ENCODE measurements at places on chromosomes 11 and 22.

GRCh38 chr11:72240461-72241290, 3.3 kb downstream of the PHOX2A start:
- DNase-seq = peak; percentile 56

DNA sequence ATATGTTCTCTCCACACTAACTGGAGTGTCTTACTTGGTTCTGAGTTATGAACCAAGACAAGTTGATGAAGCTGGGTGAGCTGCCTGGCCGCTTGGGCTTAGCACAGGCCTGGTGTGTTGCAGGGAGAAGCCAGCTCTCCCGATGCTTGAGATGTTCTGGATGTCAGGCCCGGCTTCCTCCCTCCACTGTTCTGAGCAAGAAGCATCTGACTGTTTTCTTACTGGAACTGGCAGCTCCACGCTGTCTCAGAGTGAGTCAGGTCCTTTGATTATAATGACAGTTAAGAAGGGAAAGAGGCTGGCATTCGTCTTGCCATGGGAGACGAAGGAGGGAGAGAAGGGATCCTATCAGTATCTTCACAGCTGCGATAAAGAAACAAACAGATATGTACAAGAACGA, 46.5 kb upstream of the CRTAM start:
- no peak for DNase-seq

DNA sequence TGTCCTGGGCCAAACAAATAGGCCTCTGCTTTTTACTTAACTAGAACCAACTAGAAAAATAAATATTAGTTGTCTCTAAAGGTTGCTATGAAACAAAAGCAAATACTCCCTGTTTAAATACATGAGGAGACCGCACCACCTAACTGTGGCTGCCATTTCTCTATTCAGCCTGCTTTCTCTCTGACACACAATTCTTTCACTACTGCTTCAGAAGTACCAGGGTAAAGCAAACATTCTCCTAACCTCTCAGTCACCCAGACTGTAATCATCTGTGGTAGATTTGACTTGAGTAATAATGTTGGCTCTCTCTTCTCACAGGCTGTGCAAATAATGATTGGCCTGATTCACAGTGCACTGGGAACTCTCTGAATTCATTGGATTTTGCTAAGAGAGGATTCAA, 41.0 kb upstream of the MS4A8 start:
- no peak for DNase-seq

- DNase-seq = no peak
Observed at GRCh38 chr11:47641600-47642098, 710 bp downstream of the MTCH2 start.

GRCh38 chr22:32764330-32765131, 37.0 kb upstream of the TIMP3 start:
- no peak for DNase-seq

- no peak for DNase-seq
Observed at GRCh38 chr22:31124290-31124689, 1.5 kb downstream of the INPP5J start.

DNA sequence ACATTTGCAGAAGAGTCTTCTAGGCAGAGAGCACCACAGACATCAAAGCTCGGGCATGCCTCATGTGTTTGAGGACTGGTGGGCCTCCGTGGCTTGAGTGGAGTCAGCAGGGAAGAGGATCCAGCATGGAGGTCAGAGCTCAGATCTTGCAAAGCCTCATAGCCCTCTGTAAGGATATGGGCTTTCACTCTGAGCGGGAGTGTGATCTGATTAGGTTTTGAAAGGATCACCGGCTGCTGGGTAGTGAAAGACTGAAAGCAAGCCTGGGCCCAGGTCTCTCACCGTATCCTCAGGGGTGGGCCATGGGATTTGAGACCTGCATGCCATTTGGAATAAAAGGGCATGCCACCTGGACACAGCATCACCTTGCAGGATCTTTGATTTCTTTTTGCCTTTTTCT, 112.7 kb downstream of the TEAD1 start:
- DNase-seq = no peak

- DNase-seq = no peak
Observed at GRCh38 chr22:35498026-35498800, 42.4 kb upstream of the RASD2 start.

- peak; percentile 49 for DNase-seq
Observed at GRCh38 chr11:85766721-85767161, 44.2 kb downstream of the SYTL2 start.

DNA sequence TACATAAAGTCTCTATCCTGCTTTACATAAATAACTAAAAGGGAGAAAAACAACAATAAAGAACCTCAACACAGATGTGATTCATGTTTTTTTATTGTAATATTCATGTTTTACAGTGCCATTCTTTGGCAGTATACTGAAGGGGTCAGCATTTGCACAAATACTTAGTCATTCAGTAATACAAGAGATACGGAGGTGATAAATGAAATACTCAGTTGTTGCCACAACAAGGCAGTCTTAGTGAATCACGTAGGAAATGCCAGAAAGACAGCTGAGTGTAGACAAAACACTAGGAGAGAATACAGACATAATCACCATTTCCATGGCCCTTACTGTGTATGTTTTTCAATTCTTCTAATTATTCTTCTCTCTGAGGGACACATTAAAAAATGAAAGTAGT, 910.4 kb downstream of the METTL15 start:
- no peak for DNase-seq

GRCh38 chr11:20601221-20601914, 2.0 kb downstream of the SLC6A5 start:
- no peak for DNase-seq

GRCh38 chr11:1090600-1091331, 16.1 kb downstream of the MUC2 start:
- no peak for DNase-seq

DNA sequence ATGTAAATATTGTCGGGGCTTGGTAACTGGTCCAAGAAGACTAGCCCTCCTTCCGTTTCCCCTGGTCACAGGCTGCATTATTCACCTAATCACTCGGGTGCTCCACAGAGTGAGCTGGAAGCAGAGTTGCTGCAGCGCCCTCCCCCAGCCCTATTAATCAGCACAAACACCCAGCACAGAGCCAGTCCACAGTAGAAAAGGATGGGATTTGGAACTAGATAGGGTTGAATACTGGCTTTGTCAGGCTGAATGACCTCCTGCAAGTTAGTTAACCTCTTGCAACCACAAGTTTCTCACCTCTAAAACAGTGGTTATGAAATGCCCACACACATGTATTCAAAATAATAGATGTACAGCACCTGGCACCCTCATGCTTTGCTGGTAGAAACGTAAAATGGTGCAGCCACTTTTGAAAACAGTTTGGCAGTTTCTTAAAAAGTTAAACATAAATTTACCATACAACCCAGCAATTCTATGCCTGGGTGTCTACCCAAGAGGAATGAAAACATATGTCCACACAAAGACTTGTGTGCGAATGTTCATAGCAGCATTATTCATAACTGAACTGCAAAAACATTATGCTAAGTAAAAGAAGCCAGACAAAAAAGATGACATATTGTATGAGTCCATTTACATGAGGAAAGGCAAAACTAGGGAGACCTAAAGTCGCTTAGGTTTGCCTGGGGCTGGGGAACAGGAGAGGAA, 31.7 kb upstream of the APLP2 start:
- no peak for DNase-seq

DNA sequence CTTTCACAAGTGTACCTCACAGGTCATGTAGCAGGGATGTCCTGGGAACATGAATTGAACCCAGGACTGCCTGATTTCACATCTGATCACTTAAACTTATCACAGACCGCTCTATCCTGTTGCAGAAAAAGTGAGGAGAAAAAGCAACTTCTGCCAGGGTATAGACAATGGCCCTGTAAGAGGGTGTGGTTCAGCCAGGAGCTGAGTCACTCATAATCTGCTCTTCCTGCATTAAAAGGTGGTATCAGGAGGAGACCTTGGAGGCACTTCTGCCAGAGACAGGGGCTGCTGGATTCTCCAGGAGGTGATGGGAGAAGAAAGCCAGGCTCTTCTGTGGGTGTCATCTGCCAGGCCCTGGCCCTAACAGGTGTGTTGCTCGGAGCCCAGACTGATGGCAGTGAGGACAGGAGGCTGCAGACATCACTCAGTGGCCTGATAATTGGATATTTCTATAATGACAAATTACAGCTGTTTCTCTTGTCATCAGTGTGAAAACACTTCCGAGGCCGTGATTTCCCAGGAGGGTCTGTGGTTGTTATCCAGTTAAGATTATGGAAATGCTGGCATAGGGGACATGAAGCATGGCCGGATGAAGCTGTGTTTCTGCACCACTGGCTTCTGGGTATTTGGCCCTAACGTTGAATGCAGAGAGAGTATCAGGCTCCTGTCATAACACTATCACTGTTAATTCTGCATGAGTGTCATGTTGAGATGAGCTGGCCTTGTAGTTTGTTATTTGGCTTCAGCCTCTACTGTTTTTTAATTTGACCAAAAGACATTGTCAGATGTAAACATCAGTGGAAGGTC, 125.1 kb upstream of the ZBED5 start:
- DNase-seq = no peak

DNA sequence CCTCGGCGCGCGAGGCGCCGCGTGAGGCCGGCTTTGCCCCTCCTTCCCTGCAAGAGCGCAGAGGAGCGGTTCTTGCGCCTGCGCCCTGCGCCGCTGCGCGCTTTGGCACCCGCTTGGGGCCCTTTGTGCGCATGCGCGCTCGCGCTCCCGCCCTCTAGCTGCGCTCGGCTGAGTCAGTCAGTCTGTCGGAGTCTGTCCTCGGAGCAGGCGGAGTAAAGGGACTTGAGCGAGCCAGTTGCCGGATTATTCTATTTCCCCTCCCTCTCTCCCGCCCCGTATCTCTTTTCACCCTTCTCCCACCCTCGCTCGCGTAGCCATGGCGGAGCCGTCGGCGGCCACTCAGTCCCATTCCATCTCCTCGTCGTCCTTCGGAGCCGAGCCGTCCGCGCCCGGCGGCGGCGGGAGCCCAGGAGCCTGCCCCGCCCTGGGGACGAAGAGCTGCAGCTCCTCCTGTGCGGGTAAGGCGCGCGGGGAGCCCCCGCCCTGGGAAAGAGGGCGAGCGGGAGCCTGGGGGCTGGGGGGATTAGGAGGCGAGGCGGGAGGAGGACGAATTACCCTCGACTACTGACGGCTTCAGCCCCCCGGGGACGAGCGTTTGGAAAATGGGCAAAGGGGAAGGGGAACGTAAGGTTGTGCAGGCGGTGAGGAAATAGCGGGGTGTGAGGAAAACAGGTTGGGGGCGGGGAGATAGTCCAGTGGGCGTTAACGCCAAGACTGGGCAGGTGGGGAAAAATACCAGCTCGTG, at the start of gene RTN3:
Gene RTN3, plus strand, starts transcription at position 180 of the 745 bp plus-strand sequence. Its CDS starts 137 bp downstream, at position 317.
- DNase-seq = peak; percentile 97

DNA sequence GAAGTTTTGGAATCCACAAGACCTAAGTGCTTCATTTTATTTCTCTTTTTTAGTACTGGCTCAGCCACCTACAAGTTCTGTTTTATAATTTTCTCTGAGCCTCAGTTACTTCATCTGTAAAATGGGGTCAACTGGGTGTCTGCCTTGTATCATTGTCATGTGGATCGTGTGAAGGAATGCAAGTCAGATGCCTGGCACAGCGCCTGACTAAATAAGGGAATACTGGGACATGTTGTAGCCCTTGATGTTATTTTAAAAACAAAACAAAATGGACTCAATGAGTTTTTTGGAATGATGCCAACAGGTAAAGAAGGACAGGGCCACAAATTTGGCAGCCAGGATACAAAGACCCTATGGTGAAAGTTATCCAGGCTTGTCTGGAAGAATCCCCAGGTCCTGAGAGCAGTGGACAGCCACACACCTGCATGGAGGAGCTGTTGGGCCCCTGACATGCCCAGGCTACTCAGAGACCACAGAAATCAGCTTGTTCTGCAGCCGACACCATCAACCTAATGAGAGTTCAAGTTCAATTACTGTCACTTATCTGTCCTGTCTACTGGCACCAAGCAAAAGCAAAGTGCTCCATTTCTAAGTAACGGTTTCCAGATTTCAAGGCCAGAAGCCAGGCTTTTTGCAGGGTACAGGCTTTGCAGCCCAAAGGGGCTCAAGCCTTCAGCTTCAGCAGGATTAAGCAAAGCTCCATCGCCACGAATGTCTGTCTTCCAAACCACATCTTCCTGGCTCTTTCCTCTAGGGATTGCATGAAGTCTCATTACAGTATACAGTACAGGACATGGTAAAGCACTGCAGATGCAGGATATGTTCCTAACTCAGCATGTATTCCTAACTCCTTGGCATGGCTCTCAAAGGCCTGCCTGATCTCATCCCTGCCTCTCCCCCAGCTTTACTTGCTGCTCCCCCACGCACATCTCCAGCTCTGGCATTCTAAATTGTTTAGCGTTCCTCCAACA, 18.4 kb downstream of the DKK3 start:
- no peak for DNase-seq

- DNase-seq = no peak
Observed at GRCh38 chr11:37411289-37411688, 813.3 kb upstream of the RAG2 start.

DNA sequence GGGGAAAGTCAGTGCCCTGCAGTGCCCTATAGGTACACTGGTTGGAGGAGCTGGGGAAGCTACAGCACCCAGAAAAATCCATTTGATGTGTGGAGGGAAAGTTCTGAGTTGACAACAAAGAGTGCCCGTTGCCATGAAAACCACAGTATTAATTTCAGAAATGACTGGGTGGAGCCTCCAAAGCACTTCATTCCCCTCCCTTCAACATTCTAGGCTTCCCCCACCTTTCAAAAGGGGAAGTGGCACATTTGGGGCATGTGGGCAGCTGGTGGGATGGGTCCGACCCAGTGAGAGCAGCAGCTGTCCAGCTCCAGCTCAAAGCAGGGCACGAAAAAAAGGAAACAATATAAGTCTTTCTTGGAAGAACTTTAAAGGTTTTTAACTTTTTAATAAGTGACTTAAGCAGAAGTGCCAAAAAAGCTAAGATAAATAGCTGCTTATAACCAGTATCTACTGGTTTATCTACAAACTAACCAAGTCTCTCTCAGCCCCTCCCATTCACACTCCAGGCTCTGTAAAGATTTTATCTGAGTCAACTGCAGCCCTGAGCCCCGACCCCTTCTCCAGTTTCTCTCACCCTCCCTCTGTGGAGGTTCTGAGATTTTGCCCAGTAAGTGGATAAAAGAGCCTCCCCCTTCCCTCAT, 9.0 kb upstream of the AHNAK start:
- no peak for DNase-seq

Measured in right kidney (tissue), 9 donors.